ENCODE measurements at places on chromosomes 7 and 10.

DNA sequence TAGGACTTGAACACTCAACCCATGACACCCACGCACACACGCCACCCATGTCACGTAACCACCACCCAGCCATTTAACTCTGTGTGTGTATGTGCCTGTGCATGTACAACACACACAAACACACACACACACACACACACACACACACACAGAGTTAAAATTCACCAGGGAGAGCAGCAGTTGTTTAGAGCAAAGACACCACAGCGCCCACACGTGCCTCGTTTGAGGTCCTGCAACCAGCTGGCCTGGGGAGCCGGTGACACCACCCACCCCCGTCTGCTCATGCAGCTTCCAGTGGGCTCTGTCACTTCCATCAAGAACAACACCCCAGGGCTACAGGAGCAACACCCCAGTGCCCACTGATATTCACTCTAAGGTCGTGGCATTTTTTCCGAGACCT is 97.4 kb downstream of the ELFN1 start:
- DNase-seq: peak; percentile 74

DNA sequence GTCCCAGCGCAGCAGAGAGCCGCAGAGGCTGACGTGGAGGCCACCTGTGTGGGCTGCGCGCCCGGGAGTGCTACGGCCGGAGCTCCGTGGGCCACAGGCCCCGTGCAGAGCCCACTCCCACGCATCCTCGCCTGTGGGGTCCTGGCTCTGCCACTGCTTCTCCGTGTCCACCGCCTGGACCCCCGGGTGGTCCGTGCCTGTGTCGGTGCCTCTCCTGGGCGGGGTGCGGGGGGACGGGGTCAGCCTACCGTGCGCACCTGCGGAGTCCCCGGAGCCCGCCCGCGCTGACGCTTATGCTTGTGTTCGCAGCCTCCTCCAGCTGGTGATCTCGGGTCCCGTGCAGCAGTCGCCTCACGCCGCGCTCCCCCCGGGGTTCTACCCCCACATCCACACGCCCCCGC is 7.8 kb upstream of the ZNF853 start:
- DNase-seq: peak; percentile 25

GRCh38 chr10:14399641-14400040 is 68.9 kb upstream of the FRMD4A start:
- no peak for DNase-seq

DNA sequence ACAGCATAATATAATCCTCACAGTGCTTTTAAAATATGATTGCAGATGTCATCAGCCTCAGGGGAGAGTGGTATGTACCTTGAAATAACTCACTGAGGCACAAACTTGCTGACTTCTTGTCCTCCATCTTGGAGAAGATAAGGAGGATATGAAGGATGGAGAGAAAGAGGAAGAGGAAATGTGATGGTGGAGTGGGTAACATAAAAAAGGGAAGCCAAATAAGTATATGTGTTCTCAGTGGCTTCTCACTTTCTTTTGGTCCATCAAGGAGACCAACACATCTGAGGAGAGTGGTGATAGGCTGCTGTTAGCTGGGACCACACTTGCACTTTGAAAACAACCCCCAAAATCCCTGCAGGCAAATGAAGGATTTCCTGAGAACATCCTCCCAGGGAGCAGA is 21.6 kb upstream of the ZNF37A start:
- DNase-seq: no peak

- DNase-seq: no peak
Measured at GRCh38 chr10:119480667-119481066, 61.9 kb downstream of the RGS10 start.

Data from D341Med (cell line).